ENCODE measurements at places on chromosomes 7 and 10.

GRCh38 chr7:136698231-136698630 is 170.2 kb upstream of the CHRM2 start:
- no peak for DNase-seq

DNA sequence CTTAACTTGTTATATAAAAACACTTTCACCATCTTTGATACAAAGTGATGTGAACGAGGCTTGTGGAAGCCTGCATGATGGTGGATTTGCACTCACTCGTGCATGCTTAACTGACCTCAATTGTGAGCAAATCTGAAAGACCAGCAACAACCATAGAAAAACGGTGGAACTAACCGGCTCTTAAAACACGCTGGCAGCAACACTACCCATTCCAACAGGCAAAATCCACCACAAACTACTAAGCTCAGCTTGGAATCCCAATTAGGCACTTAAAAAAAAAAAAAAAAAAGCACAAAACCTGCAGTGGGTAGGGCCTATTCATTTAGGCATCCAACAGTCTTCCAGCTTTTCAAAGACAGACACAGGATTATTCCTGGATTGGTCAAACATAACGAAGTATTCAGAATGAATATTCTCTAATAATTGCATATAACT is 1.8 kb downstream of the GDI2 start:
- DNase-seq: no peak

- DNase-seq: no peak
These were observed 26.7 kb upstream of the SMARCD3 start for GRCh38 chr7:151274936-151275812.

GRCh38 chr10:10613656-10614244 is 403.9 kb upstream of the CELF2 start:
- no peak for DNase-seq

- no peak for DNase-seq
These were observed 5.2 kb downstream of the IFIT5 start for GRCh38 chr10:89419548-89419947.

GRCh38 chr7:64463636-64464375 is 99.1 kb downstream of the ZNF680 start:
- no peak for DNase-seq

GRCh38 chr10:70167246-70167645 is 3.1 kb downstream of the SAR1A start:
- DNase-seq: no peak

DNA sequence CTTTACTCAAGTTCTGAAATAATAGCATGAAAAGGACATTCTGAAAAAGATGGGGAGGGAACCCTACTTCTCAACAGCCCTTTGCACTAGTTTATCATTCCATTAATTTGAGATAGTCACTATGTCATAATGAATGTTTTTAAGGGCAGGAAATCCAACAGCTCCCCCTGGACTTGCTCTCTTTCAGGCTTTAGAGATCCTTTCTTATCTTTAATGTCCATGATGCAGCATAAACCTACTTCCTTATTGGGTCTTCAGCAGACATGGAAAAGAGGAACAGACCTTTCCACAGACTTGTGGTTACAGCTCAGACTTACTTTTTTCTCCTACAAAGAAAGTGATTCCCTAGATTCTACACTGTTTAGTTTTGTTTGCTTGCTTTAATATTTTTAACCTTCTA is 87.3 kb downstream of the IDE start:
- DNase-seq: no peak

DNA sequence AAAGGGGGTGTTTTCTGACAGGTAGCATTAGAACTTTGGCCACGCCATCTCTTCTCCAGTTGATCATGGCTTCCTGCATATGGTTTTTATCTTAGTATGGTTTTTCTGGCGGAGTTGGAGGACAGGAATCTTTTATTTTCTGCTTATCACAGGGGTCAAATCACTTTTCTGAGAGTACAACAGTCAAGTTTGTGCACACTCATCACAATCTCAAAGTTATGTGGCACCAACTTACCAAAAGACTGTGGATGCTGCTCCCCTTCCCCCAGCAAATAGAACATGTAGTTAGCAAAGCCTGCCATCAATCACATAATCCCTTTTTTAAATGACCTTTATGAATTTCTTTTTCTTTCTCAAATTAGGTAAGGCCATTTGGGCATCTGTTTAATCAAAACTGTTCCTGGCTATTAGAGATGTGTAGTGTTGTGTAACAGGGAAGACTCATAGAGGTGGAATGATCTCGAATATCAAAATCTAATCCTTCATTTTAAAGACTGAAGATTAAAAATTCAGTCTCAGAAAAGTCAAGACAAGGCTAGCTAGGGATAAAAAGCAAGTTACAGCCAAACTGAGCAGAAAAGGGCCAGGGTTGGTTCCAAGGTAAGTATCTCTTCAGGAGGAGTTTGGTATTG is 3.8 kb upstream of the CH25H start:
- no peak for DNase-seq

GRCh38 chr7:142537760-142538159 is 211.5 kb upstream of the PRSS1 start:
- DNase-seq: no peak

DNA sequence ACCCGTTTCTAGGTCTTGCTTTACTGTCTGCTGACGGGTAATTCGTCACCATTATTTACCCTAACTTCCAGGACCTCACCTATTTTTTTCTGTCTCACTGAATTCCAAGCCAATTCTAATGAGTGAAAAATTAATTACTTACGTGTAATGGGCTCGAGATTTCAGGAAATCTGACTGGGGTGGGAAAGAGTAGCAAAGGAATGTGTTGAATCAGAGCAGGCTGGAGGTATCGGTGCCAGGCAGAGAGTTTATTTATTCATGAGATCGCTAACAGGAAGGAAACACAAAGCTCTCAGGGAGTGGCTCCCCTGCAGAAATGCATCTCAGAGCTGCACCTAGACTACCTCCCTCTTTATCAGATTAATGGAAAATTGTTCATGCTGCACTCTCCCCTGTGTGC is 4.0 kb upstream of the DIP2C start:
- DNase-seq: no peak

DNA sequence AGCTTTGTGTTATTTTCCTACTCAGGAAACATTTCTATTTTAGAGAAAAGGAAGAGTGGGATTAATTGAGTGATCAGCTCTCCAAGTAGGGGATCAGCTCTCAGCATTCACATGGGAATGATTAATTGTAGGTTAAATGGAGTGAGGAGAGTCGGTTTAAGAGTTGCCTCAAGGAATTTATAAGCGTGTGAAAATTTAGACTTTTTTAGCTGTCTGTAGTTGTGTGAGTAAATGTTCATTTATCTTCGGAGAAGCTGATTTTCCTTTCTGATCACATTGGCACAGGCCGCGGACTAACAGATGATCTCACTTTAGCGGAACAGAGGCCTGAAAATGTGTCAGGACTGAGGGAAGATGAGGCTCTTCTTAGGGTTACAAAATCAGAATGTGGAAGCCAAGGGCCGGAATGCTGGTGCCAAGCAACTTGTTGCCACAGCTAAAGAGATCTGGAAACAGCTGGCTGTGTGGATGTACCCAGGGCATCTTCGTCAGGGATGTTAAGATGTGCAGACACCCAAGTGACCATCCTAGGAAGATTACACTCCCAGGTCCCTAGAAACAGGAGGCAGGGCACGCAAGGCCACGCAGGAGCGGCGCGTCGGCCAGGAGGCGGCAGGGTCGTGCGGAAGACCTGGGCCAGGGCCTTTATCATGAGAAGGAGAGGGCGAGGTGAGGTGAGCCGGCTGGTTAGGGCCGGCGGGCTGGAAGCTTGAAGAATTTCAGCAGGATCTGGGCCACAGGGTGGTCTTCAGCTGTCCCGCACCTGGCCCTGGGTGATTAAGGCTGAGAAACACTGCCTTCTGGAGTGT is 35.1 kb upstream of the TTYH3 start:
- no peak for DNase-seq

GRCh38 chr7:69177941-69178494 is 420.3 kb upstream of the AUTS2 start:
- DNase-seq: no peak

DNA sequence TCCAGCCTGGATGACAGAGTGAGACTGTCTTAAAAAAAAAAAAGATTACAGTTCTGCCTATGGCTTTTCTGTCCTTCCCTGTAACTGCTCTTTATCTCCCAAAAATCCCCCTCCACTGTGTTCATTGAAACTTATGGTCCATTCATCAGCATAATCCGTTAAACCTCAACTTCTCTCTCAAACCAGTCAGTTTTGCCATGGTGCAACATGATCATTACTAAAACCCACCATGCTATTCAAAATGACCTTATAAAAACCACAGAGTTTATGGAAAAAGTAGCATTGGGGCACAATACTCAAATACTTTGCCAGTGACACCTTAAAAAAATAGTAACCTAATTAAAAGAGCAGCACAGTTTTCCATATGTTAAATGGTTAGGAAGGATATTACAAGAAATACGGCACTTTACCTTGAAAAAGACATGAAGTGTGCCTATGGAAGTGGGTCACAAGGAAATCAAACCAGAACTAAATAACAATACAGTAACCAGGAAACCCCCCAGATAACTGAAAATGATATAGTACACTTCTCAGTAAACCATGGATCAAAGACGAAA is 74.0 kb upstream of the ST8SIA6 start:
- no peak for DNase-seq

DNA sequence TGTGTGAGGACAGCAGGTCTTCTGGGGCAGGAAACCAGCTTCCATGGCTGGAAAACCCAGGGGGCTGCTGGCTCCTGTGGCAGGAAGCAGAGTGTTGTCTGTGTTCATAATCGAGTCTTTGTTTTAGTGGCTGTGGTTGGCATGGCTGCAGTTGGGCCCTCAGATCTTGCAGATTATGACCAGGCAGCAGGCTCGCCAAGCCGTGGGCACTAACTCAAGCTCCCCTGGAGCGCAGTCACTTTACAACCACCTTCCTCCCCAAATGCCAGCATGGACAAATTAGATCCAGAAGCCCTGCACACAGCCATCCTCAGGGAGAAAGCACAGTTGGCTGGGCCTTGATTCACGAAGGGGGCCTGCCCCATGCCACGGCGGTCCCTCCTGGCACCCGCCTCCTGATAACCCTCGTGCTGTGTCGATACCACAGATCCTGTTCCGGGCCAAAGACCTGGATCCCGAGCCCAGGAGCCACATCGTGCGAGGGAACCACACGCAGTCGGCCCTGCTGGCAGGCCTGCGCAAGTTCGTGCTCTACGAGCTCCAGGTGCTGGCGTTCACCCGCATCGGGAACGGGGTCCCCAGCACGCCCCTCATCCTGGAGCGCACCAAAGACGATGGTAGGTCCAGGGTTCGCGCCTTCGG is 552.5 kb upstream of the FOXK1 start:
- no peak for DNase-seq

- DNase-seq: no peak
These were observed 24.7 kb downstream of the UBE2D1 start for GRCh38 chr10:58359541-58359940.

- no peak for DNase-seq
These were observed 27.6 kb upstream of the SFMBT2 start for GRCh38 chr10:7438196-7438986.

GRCh38 chr7:122628651-122629411 is 70.1 kb downstream of the RNF133 start:
- no peak for DNase-seq

GRCh38 chr10:113911113-113911512 is 56.7 kb downstream of the NHLRC2 start:
- no peak for DNase-seq

GRCh38 chr7:140475747-140476333 is 3.5 kb downstream of the MKRN1 start:
- DNase-seq: no peak

GRCh38 chr10:77874872-77875271 is 51.7 kb downstream of the DLG5 start:
- no peak for DNase-seq

GRCh38 chr7:105896407-105896911 is 20.1 kb upstream of the ATXN7L1 start:
- DNase-seq: no peak

DNA sequence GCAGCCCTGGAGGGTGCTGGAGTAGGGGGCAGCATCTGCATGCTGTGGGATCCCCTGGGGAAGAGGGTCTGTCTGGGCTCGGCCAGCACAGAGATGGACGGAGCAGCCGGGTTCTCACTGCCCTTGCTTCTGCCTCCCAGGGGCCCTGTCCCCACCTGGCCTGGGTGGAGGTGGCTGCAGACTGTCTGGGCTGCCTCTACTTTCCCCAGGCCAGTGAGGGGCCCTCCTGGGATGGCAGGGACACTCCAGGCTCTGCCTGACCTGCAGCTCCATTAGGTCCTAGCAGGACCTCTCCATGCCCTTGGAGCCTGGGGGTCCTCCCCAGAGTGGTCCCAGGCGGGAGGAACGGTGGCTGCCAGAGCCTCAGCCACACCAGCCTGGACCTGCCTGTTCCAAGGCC is 63.7 kb downstream of the PWWP2B start:
- DNase-seq: no peak

GRCh38 chr7:157373493-157373892 is 36.7 kb downstream of the DNAJB6 start:
- no peak for DNase-seq

- DNase-seq: no peak
These were observed 15.3 kb upstream of the ADD3 start for GRCh38 chr10:109992485-109992884.

GRCh38 chr10:106107706-106108105 is 1056.8 kb downstream of the SORCS1 start:
- no peak for DNase-seq

DNA sequence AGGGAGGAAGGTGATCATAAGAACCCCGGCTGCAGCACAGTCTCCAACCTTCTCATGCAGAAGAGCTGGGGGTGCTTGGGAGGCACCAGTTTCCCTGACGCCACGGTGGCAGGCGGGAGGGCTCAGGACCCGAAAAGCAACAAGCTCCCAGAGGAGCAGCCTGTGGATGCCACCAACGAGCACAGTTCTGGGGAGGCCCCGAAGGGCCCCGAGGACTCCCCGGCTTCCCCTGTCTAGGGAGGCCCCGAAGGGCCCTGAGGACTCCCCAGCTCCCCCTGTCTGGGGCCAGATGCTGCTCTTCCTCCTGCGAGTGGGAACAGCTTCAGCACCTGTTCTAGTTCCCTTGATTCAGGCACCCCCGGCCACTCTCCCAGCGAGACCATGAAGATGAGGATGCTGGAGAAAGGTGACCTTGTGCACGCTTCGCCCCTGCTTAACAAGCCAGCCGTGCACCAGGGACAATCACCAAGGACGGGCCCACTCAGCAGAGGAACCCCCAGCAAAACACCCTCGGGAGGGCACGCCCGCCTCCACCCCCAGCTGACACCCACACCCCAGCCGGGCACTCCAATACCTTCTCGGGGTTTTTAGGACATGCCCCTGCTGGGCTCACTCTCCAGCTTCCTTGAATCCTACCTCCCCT is 112.5 kb downstream of the PTPRN2 start:
- DNase-seq: no peak

GRCh38 chr7:76369018-76369417 is 10.2 kb upstream of the YWHAG start:
- no peak for DNase-seq

- no peak for DNase-seq
These were observed at the start of gene CHRM2 for GRCh38 chr7:136868496-136869000. CHRM2 (plus strand) TSS chr7:136868652; CDS start chr7:137014866, 146,214 bp downstream.

DNA sequence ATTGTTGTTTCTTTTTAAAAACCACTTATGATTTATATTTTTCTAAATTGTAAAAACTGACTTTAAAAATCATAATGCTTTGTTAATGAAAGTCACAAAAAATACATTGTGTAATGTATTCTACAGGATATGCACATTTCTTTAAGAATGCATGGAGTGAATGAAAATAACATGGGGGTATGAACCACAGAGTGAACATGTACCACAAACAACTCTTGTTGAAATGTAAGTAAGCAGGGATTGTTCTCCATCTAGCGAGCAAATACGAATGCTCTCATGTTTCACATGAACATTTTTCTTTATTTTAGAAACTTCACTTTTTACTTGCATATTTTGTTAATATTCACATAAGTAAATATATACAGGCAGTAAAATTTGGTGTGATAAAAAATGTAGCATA is 35.6 kb upstream of the LAMB4 start:
- no peak for DNase-seq
